ENCODE measurements at places on chromosomes 1 and 21. TPM values are rescaled to one million over a fixed set of nuclear protein-coding genes. Genes with fewer than 3 reads are reported as not detected.
A peak's percentile ranks its signal among the peaks of the same experiment; 100 is the strongest.

ADCY10 gene
- not detected for total RNA-seq

S100A12 gene
- total RNA-seq = not detected

- DNase-seq = peak; percentile 47
Observed at GRCh38 chr1:156476501-156477298, 23.9 kb downstream of the MEF2D start.

DNA sequence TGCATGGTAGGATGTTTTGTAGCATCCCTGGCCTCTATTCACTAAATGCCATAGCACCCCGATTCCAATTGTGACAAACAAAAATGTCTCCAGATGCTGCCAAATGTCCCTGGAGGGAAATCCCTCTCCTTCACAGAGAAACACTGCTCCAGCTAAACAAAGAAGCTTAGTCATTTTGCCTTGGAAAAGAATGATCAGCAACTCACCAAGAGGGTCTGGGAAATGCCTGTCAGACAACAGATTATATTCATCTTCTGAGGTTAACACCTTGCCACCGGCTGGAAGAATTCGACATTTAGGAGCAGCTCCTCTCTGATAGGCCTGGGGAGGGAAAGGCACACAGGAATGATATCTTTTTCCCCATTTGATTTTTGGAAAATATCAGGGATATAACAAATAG, 84.4 kb downstream of the NIBAN1 start:
- DNase-seq = no peak

GRCh38 chr1:21206117-21206516, 29.4 kb upstream of the EIF4G3 start:
- DNase-seq = no peak

All from GM23338 (cell line).